ENCODE measurements at places on chromosomes 1 and 21. TPM values are rescaled to one million over a fixed set of nuclear protein-coding genes. Genes with fewer than 3 reads are reported as not detected.

ZNF326 gene
- total RNA-seq = 20.9 TPM

ADCY10 gene
- 0.02 TPM for total RNA-seq

HES3 gene
- total RNA-seq = not detected

ECM1 gene
- 0.42 TPM for total RNA-seq

OR1C1 gene
- not detected for total RNA-seq

RAP1GAP gene
- total RNA-seq = 11.9 TPM

SERINC2 gene
- 4.8 TPM for total RNA-seq

IL20 gene
- not detected for total RNA-seq

DNA sequence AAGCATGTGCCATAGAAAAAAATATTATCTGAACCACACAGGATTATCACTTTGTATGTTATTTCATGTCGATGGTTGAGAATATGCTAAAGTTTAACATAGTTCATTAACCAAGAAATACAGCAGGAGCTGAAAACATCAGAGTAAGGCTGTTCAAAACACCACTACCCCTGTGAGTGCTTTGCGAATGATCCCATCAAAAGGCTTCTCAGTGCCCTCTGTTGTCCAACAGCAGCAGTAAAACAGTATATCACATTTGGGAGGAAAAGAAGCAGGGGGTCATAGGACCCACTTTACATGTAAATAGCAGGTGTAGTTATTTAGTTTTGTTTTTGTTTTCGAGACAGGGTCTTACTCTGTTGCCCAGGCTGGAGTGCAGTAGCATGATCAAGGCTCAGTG, 289.4 kb upstream of the FMN2 start:
- no peak for DNase-seq

DNA sequence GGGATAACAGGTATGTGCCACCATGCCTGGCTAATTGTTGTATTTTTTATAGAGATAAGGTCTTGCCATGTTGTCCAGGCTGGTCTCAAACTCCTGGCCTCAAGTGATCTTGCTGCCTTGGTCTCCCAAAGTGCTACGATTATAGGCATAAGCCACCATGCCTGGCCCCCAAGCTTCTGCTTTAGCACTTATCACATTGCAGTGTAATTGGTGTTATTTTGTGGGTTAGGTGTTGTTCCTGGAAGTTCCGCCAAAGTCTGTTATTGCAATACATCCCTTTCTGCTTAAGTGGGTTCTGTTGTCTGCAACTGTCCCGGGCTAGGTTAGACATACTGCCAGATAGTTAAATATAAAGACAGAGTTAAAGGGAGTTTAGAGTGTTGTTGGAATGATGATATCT, 3.4 kb downstream of the ZCCHC17 start:
- no peak for DNase-seq

- peak; percentile 1 for DNase-seq
Measured at GRCh38 chr1:240122639-240123613, 31.2 kb downstream of the FMN2 start.

- DNase-seq = no peak
Measured at GRCh38 chr1:59804301-59804700, 10.4 kb upstream of the HOOK1 start.

- DNase-seq = no peak
Measured at GRCh38 chr1:214702556-214702955, 99.6 kb downstream of the CENPF start.

GRCh38 chr1:201861448-201861847, 27.2 kb upstream of the SHISA4 start:
- DNase-seq = no peak

- DNase-seq = no peak
Measured at GRCh38 chr1:31504001-31504400, 72.3 kb upstream of the TINAGL1 start.

- DNase-seq = no peak
Measured at GRCh38 chr1:240363315-240363714, 248.6 kb downstream of the GREM2 start.

GRCh38 chr21:44579833-44580144, 615 bp downstream of the KRTAP10-5 start:
- no peak for DNase-seq

DNA sequence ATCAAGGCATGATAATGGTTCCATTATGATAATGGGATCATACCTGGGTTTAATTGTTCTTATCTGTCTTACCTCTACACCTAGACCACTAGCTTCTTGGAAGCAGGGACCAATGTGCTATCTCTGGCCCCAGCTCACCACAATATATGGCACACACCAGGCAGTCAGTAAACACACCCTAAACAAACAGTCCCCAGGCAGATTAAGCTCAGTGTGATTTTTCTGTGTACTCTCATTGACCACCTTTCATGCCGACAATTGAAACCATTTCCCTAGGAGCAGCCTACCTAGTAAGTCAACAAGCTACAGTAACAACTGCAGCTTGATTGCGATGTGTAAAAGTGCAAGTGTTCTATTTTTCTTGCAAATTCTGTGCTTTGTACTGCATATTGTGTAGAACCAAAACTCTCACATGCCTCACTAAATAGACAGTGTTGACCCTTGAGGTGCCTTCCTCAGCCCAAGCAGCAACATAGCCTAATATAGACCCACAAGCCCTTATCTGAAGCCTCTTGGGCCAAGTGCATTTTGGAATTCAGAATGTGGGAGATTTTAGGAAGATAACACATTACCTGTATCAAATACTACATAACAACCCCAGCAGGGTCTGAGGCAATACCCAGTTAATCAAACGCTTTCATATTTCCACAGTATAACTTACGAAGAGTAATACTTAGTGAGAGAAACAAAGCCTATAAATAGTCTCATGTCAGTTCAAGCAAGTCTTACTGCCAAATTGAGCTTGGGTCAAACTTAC, 32.0 kb downstream of the INPP5B start:
- peak; percentile 68 for DNase-seq

- DNase-seq = peak; percentile 58
Measured at GRCh38 chr1:179867493-179868330, 9.9 kb downstream of the TOR1AIP2 start.

DNA sequence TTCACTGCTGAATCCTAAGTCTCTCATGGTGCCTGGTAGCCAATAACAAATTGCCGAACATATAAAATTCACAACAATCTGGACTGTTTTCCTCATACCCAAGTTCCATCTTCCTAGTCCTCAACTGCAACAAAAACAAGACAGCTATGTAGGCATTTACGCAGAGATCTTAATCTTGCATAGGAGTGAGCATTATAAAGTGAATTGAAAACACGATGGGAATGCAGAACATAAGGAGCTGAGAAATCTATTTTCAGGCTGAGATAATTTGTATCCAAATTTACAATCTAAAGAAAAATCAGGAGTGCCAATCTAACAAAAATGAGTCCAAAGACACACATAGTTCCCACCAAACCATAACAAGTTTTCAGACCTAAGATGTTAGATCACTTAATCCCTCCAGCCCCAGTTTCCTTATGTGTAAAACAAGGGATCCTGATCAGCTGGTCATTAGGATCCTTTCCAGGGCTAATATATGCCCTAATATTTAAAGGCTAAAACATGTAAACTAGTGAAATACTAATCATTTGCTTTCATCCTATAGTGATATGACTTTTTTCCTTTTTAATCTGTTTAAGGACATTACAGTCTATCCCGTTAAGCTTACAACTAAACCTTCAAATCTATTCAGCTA, 1.9 kb downstream of the SLC16A1 start:
- no peak for DNase-seq

DNA sequence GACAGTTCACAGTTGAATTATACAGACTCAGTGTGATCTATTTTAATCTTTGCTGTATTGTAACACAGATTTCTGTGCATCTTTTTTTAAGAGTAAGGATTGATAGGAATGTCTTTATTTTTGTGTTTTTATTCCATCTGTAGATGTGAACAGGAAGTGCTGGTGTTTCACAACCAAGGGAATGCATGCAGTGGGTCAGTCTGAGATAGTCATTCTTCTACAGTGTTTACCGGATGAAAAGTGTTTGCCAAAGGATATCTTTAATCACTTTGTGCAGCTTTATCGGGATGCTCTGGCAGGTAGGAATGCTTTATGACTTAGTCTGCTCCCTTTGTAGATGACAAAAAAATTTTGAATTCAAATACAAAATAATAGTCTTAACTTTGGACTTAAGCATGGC, 84.5 kb downstream of the CC2D1B start:
- peak; percentile 91 for DNase-seq

DNA sequence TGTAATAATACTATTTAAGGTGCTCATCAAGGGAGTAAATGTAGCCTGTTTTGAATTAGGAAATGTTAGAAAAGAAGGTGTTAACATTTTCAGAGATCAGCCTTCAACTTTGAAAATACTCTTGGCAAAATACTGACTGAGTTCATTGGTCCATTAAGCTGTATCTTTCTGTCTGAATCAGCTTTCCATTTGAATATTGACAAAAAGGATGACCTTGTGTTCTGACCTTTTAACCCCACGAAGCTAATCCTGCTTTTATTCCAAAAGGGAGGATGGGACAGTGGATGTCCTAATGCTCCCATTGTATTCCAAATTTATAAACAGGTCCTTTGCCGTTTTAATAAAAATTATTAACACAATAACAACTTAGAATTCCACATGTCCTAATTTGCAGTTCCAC, 259.7 kb upstream of the NRIP1 start:
- peak; percentile 11 for DNase-seq

- peak; percentile 76 for DNase-seq
Measured at GRCh38 chr1:37723390-37724078, 31.2 kb downstream of the CDCA8 start.

DNA sequence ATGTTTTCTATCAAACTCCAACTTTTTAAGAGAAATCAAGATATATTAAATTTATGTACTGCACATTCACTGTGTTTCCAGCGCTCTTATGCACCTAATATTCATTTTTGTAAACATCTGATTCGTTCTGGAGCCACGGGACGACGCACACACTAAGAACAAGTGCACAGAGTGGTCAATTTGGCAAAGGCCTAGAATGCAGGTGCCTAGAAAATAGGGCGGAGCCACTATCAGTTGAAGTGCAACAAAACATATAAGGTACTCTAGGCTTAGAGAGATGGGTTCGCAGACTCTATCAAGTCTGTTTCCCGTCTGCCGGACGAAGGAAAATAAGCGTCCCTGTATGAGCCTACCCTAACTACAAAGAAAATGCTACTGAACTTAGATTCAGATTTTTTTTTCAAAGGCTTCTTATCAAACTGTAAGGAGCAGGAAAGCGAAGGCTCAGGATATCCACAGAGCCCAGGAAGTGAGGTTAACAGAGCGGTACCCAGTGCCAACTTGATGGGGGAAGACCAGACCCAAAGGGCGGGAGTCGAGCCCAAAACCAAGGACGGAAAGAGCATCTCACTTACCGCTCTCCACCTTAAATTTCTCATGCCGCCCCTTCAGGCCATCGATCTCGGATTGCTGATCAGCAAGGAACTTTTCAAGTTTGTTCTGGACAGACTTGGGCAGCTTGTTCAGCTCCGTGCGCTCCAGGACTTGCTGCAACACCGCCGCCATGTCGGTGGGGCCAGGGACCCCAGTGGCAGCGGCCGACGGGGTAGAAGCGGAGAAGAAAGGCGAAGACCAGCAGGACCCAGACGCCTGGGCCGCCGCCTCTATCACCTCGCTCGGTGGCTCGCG, 526 bp downstream of the TPR start:
- DNase-seq = peak; percentile 54

DNA sequence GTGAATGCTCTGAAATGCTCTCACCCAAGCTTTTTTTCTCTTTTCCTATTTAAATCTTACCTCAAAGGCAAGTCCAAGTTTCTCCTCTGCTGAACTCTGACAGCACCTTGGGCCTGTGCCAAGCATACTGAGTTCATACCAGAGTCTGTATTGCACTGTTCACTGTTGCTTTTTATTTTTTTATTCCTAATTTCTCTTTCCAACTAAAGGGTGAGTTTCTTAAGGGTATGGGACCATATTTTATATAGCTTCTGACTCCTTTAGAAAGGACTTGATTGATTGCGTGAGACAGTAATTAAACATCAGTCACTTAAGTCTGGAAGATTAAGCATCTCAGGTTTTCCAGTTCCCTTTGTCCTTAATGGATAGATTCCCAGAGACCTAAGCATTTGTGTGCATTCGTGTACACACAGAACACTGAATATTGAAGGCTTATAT, 69.9 kb downstream of the CACHD1 start:
- DNase-seq = no peak

DNA sequence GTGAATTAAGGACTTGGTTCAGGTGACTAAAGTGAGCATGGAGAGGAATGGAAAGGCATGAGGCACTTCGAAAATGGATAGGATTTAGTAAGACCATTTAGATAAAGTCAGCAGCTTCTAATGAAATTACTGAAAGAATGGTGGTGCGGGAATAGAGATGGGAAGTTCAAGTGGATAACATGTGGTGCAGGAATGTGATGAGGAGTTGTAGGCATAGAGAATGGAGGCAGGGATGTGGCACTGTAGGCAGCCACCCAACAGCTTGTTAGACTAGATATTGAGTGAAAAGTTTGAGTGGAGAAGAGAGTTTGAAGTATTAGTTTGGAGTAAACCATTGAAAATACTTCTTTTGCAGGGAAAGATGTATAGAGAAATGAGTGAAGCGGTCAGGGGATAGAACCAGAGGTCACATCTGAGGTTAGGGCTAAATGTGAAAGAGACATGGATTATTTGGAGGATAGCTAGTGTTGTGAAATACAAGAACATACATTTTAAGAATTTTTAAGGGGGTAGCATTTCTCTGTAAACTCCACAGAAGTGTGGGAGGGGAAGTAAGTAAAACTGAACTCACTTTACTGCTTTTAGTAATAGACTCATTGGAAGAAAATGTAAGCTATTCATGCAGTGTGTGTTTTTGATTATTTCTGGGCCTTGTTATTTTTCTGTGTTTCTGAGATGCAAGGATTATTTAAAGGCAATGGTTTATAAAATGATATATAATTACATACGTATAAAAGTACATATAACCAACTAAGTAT, 46.2 kb downstream of the DYRK1A start:
- no peak for DNase-seq

DNA sequence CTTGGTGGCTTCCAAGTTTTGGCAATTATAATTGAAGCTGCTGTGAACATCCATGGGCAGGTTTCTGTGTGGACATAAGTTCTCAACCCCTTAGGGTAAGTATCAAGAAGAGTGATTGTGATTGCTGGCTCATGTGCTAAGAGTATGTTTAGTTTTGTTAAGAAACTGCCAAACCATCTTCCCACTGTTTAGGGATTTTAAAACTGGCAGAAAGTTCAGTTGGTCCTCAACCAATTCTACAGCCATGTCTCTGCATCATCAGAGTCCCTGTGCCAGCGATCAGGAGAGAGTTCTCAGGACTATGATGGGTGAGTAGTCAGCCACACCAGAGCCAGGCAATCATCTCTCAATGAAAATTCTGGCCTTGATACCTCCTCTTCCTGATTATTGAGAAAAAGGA, 193.8 kb downstream of the ZC3H11B start:
- DNase-seq = no peak
